ENCODE measurements at places on chromosomes 12 and 14.

- no peak for DNase-seq
These were observed 83.0 kb upstream of the FUT8 start for GRCh38 chr14:65329481-65329880.

DNA sequence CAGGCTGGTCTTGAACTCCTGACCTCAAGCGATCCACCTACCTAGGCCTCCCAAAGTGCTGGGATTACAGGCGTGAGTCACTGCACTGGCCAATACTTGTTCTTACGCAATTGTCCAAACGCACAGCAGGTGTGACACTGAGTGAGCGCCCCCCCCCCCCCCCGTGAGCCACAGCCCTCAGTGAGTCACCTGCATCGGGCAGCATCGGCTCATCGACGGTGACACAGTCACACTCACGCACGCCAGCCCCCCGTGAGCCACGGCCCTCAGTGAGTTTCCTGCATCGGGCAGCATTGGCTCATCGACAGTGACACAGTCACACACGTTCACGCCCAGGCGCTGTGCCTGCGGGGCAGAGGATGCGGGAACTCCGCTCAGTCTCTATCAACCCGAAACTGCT lies 42.5 kb downstream of the GALNT9 start:
- DNase-seq, result no peak

DNA sequence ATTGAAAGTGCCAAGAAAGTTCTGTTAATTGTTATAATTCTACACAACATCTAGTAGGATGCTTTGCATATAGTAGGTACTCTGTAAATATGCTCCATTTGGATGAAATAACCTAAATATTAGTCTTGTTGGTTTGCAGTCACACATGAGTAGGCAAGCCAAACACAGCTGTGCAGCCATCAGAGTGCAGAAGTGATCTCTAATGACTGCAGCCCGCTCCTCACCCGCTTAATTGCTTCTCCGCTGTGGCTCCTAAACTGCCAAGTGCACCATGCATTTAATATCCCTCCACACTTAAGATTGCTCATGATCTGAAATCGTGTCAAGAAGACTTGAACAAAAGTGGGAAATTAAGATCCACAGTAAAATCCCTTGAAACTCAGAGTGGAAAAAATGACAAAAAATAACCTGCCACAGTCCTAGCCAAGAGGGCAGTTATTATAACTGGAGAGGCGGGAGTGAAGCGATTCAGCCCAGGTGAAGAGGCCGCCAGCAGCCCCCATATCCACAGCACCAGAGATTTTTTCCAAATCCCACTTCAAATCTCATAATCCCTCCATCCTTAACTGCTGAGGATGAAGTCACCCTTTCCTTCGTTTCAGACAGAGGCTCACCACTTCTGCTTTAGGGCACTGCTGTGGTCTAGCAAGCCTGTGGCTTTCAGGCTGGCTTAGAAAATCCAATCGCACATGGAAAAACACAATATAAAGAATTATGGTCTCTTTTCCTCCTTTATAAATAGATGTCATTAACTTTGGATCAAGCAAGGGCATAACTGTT lies 69.5 kb downstream of the TMEM30B start:
- no peak for DNase-seq

- DNase-seq, result no peak
These were observed 703.7 kb upstream of the MGAT4C start for GRCh38 chr12:86959766-86960458.

DNA sequence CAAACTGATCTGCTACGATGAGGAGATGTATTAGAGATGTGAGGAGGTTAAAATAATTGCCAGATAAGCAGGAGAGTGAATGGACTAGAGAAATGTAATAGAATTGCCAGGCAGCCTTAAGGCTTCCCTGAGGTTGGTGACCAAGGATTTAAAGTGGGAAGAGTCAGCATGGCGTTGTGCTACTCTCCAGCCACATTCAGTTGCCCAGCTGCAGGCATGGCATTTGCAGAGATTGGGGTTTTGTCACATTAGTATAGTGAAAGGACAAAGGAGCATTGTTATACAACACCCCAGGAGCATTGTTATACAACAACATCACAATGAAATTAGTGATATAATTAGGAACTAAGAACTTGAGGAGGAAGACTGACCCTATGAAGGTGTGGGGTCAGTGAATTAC lies 31.7 kb downstream of the MARK3 start:
- no peak for DNase-seq

GRCh38 chr12:117646520-117646919 lies 285.1 kb upstream of the NOS1 start:
- no peak for DNase-seq

DNA sequence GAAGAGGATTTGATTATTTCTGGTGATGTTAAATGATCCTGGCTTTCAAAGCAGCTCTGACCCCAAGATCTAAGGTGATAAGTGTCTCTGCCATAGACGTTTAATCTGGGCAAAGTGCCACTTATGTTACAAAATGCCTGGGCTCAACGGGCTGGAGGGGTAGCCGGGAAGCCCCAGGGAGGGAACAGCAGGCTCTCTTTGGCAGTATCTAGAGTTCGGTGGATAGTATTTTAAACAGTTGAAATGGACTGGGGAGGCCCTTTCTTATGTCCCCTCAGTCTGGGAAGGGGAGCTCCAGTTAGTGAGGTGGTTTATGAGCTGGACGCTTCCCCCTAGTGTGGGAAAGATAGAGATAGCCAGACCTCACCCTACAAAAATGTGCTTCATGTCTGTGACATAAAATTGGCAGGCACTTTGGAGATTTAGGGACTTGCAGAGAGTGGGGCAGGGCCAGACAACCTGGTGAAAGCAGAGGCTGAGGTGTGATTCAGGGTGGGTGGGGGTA lies 5.5 kb upstream of the HOXC11 start:
- no peak for DNase-seq
